ENCODE measurements at places on chromosomes 16 and 17.

GRCh38 chr17:38703742-38704605 lies 1.1 kb upstream of the MLLT6 start:
- peak; percentile 53 for DNase-seq

GRCh38 chr16:660459-661183 lies 7.3 kb upstream of the RHOT2 start:
- DNase-seq, result peak; percentile 36

GRCh38 chr16:9351841-9352434 lies 260.5 kb downstream of the HAPSTR1 start:
- no peak for DNase-seq

DNA sequence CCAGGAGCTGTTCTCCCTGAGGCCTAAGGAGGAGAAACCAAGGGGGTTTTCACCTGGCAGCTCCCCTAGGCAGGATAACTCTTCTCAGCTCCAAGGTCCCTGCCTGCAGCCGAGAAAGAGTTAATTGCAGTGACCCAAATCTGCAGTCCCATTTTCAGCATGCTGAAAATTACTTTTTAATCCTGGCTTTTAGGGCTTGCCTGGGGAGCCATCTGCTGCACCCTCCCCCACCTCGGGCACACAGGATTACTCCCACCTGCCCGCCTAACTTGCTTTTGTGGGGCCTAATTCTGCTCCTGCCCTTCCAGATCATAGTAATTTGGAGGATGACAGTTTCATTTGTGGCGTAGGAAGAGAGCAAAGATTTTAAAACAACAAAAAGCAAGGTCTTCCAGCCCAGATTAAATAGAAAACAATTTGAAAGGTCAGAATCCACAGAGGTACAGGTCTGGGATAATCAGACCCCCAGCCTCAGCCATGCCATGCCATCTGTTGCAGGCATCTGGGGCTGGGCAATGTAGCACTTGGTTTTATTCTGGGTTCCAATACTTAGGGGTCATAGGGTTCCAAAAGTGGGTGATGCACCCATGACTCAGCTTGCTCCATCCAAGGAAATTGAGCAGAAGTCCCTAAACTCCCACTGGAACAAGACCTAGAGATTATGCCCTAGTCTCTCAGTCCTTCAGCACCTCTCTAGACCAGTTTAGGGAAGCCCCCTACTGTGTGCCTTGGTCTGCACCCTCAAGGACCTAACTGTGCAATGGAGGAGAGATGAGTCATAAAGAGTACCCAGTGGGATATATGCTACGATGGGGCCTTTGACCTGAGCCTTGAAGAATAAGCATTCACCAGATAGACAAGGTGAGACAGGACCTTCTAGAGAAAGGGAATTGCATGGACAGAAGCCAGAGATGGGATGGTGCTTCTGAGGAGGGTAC lies 64.5 kb upstream of the NLK start:
- no peak for DNase-seq

- no peak for DNase-seq
Observed at GRCh38 chr17:79000396-79001189, 9.0 kb downstream of the CANT1 start.

GRCh38 chr16:3645108-3645503 lies 9.4 kb upstream of the DNASE1 start:
- DNase-seq, result no peak

DNA sequence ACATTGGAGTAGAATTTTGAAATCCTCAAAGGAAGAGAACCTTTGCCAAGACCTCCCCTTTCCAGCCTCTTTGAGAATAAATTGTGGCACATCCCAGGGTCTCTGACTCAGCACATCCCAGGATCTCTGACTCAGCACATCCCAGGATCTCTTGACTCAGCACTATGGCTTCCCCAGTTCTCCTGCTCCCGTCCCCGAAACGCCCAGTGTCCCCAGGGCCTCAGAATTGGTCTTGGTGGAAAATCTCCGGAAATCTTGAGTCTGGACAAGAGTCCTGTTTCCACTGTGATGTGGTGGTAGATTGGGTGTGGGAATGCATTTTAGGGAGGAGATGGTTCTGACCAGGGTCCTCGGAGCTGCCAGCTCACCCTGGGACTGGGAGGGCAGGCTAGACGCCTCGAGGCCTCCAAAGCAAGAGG lies 19.2 kb downstream of the PLXDC1 start:
- no peak for DNase-seq

GRCh38 chr17:69711541-69711940 lies 297.0 kb downstream of the MAP2K6 start:
- DNase-seq, result no peak

- DNase-seq, result no peak
Observed at GRCh38 chr17:79342376-79342775, 267.8 kb downstream of the ENGASE start.
